ENCODE measurements at places on chromosomes 5 and 9.

GRCh38 chr5:142840575-142840974 is 70.4 kb downstream of the ARHGAP26 start:
- no peak for DNase-seq

DNA sequence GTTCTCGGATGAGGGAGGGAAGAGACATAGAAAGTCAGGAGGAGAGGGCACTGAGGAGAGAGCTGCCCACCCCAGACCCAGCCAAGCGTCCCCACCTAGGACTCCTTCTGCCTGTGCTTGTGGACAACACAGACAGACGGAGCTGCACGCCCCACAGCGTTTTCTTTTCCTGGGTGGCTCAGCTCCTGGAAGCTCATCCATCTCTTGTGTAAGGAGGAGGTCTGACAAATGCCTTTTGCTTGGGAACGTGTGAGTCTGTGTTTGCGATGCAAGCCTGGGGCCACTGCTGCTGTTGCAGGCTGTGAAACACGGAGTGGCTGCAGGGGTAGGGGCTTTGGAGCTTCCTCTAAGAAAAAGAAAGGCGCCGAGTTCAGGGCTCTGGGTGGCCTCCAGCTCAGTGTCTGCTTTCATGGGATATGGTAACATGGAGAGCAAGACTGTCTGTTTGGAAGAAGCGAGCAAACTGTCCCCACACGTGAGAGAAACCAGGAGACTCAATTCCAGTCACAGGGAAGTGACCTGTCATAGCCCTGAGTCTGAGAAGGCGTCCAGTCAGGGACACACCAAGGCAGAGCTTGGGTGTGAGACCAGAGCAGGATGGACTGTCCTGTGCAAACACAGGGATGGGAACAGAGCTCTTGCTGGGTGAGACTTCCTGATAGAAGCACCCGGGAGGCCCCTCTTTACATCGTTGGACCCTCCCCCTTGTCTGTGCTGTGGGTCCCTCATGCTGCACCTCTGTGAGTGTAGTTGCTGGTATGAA is 42.7 kb downstream of the GADD45G start:
- no peak for DNase-seq

DNA sequence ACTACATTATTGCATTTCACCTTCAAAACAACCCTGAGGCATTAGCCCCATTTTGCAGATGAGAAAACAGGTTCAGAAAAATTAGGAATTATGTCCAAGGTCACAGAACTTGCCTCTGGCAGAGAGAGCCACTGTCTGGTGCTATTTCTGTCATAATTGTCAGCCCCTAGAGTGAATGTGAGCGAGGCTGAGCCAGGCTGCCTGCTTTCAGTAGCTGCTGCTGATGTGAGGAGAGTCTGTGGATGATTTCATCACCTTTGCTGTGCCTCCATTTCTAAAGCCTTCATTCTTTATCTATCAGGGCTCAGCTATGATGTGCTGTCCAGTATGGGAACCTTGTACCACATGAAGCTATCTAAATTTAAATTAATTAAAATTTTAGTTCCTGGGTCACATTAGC is 71.4 kb downstream of the INSYN2B start:
- no peak for DNase-seq

GRCh38 chr5:23269981-23270380 is 237.4 kb upstream of the PRDM9 start:
- DNase-seq = no peak
